ENCODE measurements at places on chromosomes 16 and 17.

- peak; percentile 94 for DNase-seq
Measured at GRCh38 chr17:77428020-77428748, 287.4 kb downstream of the SEC14L1 start.

DNA sequence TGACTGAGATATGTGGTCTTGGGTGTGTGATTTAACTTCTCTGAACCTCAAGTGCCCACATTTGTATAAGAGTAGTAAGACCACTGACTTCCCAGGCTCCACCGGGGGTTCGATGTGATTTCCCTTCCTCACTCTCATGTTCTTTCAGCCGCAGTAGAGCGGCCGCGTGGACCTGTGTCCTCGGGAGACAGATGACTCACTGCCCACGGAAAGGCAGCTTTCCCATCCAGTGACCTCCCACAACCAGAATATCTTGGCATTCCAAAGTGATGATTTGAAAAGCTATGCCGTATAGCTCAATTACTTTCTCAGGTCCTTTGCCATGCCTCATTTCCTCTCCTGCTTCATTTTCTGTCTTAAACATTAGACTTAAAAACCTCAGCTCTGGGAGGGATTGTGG, 73.6 kb downstream of the IL21R start:
- DNase-seq: no peak

GRCh38 chr16:57319646-57320045, 35.2 kb upstream of the PLLP start:
- no peak for DNase-seq

- DNase-seq: no peak
Measured at GRCh38 chr17:4786516-4786915, 352 bp upstream of the VMO1 start.

DNA sequence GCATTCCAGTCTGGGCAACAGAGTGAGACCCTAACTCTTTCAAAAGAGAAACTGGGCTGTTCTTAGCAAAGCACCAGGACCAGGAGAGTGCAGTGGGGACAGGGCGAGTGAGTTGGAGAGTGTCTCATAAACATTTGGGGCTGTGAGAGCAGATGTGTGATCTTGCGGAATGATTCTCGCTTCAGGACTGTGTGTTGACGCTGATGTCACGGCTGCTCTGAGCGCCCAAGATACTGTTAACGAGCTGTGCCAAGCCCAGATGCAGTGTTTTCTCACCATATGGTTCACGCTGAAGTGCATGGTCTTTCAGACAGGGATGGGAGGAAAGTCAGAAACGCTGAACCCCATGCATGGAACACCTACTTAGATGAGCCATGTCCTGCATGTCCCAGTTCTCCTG, 438.2 kb downstream of the HS3ST4 start:
- no peak for DNase-seq

DNA sequence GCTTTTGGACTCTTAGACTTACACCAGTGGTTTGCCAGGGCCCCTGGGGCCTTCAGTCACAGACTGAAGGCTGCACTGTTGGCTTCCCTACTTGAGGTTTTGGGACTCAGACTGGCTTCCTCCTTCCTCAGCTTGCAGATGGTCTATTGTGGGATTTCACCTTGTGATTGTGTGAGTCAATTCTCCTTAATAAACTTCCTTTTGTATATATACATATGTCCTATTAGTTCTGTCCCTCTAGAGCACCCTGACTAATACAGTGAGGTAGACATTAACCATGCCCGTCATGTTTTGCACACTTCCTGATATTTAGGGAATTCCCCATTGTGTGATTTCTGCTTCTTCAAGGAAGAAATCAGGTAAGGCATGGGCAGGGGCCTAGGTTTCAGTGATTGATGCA, 147.8 kb upstream of the CA10 start:
- no peak for DNase-seq

- no peak for DNase-seq
Measured at GRCh38 chr16:314795-315299, 31.9 kb downstream of the PDIA2 start.

GRCh38 chr17:43118679-43119615, 6.2 kb downstream of the BRCA1 start:
- no peak for DNase-seq

DNA sequence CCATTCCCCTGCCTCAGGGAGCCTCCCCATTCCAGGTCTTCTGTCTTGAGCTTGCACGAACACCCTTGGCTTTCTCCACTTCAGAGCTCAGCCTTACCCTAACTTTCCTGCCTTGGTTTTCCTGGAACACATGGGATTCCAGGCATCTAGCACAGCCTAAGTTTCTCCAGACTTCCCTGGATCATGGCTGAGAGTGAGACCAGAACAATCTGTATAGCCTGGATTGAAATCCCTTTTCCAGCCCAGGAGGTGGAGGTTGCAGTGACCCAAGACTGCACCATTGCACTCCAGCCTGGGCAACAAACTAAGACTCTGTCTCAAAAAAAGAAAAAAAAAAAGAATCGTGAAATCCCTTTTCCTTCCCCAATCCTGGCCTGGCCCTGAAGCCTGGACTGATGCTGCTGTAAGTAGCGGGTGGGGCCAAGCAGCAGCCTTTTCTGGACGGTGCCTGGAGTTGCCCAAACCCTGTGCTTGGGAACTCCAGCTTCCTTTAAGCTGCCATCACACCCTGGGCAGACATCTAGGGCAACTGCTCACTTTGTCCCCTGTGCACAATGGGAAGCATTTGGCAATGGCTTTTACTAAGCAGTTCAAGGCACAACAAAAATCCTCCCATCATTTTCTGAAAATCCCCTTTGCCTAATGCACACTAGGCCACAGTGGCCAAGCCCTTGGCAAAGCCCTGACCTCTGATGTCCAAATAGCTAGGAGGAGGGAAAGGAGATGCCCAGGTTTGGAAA, 12.0 kb upstream of the SLC16A5 start:
- peak; percentile 92 for DNase-seq

DNA sequence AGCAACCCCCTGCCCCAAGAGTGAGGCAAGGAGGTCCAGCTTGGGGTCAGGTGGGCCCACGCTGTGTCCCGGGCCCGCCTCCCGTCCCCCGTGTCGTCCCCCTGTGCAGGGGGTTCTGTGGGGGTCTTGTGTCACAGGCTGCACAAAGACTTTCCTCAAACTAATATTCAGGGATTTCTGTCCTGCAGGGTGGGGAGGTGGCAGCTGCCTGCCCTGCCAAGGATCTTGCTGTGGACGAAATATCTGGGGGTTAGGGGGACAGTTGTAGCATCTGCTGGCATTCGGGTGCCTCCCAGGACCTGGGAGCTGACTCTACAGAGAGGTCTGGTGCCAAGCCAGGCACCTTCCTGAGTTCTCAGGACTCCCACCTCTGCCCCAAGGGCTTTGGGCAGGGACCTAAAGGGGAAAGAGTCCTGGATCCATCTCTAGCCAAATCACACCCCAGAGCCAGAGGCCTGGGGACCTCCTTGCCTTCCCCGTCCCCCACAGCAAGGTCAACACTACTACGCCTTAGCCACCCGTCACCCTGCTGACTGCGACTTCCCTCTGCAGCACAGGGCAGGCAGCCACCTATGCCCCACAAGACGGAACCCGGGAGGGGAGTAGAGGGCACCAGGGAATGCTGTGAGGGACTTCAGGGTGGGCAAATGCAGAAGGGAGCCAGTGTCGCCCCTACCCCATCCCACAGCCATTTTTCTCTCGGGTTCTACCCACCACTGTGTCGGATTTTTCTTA, 59.3 kb downstream of the TMEM132E start:
- DNase-seq: no peak

DNA sequence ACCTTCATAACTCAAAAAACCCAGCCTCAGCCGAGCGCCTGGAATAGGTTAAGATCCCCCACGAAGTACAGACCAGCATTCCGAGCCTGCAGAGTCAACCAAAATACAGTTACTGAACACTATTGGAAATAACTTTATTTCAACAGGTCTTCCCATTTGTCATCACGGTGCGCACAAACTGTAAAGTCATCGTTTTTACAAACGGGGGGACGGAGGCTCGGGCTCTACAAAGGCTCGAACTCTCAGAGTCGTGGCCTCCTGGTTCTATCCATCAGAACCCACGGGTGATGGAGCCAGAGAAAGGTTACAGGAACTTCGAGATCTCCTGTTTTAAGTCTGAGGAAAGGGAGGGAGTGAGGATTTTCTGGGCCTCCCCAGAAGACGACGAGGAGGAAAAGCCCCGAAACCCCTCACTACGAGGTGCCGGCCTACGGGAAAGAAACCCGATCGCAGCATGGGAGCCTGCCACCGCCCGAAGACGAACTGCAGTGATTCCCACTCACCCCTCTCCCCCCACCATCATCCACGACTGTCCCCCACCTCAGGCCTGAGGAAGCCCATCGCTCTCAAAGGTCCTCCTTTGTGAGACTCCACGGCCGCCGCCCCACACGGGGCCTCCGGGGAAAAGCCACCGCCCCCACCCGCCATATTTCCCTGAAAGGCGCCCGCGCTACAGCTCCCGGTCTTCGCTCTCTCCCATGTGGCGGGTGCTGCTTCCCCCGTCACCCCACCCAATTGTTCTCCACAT, 917 bp downstream of the YWHAE start:
- DNase-seq: peak; percentile 88

DNA sequence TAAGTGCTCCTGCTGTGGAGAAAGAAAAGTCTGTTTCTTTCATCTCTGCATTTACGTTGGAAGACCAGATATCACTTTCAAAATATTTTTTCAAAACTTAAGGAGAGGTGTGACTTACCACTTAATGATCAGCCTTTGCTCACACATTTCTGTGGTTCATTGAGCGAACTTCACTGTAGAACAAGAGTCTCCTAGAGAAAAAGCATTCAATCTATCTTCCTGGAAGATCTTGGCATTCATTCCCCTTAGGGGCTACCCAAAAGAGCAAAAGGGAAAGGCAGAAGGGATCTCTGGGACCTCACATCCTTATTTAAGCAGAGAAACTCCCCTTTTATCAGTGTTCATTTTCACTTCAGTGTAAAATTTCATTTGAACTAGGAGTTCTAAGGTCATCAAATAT, 61.2 kb downstream of the HS3ST3A1 start:
- DNase-seq: no peak

DNA sequence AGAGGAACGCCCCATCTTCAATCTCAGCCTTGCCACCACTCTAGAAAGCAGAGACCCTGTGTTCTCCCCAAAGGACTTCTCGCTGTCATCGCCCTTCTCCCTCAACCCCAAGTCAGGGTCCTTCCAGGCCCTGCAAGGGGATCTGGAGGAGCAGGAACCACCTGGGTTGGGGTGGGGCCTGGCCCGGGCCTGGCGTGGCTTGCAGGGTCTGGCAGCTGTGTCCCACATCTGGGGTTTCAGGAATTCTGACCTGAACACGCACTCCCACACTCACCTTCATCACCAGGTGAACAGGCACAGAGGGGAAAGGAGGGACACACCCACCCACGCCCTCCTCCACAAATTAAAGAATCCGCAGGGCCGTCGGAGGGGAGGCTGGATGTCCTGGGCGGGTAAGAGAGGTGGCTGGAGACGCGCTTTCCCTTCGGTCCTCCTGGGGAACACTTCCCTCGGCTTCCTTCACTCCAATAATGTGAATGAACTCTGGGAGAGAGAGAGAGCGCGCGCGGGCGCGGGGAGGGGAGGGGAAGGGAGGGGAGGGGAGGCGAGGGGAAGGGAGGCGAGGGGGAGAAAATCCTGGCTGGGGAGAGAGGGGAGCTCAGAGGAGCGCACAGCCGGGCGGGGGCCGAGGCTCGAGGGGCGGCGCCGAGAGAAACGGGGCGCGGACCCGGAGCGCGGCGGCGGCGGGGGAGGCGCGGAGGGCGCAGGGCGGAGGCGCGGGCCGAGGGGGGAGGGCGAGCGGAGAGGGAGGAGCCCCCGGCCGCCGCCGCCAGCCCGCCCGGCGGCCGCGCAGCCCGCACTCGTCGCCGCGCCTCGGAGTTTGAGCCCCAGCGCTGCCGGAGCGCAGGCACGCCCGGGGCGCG, at the start of gene CACNG4:
Gene CACNG4 (plus strand): TSS at position 799 of the 863 bp plus-strand sequence. CDS start 205 bp downstream, outside the sequence.
- DNase-seq: no peak

GRCh38 chr16:56360117-56361008, 65.0 kb downstream of the AMFR start:
- no peak for DNase-seq

DNA sequence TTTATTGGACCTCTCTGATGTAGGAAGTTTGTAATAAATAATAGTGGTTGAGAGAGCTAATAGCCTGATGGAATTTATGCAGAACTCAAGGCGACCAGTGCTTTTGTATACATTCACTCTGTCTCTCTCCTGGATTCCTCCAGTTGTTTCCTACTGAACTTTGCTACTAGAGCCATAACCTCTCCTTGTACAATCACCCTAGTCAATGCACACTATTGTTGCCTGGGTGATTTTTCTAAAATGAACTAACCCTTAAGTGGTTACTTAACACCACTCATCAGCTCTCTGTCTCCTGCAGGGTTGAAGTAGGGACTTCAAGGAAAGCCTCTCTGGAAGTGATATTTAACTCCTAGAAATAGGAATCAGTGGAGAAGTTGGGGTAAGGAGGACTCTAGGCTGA, 9.7 kb downstream of the PHKB start:
- DNase-seq: no peak

- DNase-seq: peak; percentile 0
Measured at GRCh38 chr17:11880714-11881113, 116.6 kb downstream of the ZNF18 start.

GRCh38 chr16:70704586-70704985, 18.7 kb upstream of the MTSS2 start:
- DNase-seq: no peak

- DNase-seq: no peak
Measured at GRCh38 chr17:79630821-79631639, 20.2 kb upstream of the RBFOX3 start.

- no peak for DNase-seq
Measured at GRCh38 chr17:20284570-20285295, 182.6 kb downstream of the LGALS9B start.

GRCh38 chr17:2847381-2848333, 51.4 kb downstream of the RAP1GAP2 start:
- peak; percentile 91 for DNase-seq

GRCh38 chr17:11023639-11024479, 186.0 kb upstream of the PIRT start:
- DNase-seq: no peak

- no peak for DNase-seq
Measured at GRCh38 chr17:3735515-3735914, 11.8 kb downstream of the HASPIN start.

- DNase-seq: no peak
Measured at GRCh38 chr17:30212750-30213149, 22.7 kb downstream of the SLC6A4 start.

- no peak for DNase-seq
Measured at GRCh38 chr16:1779234-1779701, 3.1 kb downstream of the SPSB3 start.

DNA sequence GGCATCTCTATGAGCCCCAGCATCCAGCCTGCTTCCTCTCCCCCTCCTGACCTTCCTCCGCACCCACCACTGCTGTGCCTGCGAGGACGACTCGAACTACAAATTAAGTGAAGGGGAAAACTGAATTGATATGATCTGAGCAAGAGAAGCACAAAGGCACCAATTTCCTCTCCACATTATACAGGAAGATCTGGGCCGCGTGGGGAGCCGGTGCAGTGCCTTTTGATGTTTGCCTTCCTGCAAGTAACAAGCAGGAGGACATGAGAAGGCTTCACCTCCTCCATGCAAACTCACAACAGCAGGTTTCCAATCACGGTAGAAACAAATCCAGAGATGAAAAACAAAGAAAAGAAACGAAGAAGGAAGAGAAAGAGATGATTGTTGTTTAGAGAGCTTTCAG, 57.8 kb upstream of the MMP2 start:
- DNase-seq: no peak

GRCh38 chr16:81164481-81164880, 68.3 kb upstream of the GCSH start:
- DNase-seq: no peak

GRCh38 chr16:75052481-75053202, 53.8 kb downstream of the ZNRF1 start:
- no peak for DNase-seq

All from suppressor macrophage treated with lipopolysaccharide for 1 hour (primary cell).